ENCODE measurements at places on chromosomes 16 and 17.

GRCh38 chr17:64117981-64118979 lies 11.7 kb downstream of the ERN1 start:
- DNase-seq, result no peak

DNA sequence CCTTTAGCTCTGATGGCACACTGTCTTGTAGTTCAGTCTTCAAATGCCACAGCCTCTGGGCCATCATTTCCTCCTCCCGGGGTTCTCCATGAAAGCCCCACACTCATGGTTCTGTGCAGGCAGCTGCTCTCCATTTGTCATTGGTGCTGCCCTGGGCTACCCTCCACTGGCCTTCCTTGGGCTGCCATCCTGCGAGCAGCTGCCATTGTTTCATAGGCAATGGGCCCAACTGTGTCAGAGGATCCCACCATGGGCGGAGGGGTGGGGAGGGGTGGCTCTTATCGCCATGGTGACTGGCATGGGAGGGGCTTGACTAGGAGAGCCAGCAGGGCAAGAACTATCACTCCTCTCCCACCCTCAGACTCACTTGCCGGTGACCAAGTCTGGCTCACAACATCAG lies 38.6 kb upstream of the BRD7 start:
- no peak for DNase-seq

DNA sequence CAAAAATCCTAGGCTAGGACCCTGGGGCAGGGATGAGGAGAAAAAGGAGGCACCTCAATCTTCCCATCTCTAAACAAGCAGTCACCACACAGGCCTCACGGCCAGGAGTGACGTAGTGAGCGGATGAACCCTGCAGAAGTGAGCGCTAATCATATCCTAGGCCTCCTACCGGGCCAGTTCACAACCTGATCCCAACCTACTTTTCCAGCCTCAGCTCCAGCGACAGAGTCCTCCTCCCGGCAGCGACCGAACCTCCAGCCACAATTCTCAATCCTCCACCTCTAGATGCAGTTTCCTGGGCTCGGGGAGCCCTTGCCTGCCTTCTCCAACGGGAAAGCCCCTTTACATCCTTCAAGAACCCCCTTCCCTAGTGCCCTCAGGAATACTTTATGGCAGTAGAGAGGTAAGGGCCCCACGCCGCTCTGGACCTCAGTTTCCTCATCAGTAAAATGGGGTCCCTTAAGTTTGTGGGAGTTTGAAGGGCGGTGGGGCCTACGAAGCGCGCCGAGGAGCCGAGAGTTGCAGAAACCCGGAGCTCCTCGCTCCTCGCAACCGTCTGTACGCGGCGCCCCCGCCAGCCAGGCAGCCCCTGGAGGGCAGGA lies 1.4 kb downstream of the ZNF668 start:
- DNase-seq, result no peak

GRCh38 chr17:72974605-72975232 lies 117.8 kb downstream of the SLC39A11 start:
- DNase-seq, result no peak

DNA sequence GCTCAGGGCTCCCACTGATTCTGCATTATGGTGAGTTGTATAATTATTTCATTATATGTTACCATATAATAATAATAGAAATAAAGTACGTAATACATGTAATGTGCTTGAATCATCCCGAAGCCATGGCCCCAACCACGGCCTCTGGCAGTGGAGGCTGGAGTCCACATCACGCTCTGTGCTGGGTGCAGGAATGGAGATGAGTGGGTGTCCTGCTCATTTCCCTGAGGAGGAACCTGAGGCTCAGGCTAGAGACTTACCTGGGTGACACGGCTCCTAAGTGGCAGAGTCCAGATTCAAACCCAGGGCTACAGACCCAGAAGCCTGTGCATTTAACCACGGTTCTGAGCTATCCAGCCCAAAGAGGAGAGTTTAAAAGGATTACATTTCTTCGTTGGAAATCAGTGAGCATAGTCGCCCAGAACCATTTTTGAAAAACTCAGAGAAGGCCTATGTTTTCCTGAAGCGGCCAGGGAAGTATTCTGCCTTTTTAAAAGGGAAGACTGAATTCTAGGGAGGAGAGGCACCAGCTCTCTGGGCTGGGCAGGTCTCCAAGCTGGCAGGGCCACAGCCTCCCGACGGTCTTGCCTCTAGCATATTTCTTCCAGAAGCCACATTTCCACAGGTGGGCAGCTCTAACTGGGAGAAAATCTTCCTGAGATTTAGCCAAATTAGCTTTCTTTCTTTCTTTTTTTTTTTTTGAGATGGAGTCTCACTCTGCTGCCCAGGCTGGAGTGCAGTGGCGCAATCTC lies 6.7 kb downstream of the IL4R start:
- no peak for DNase-seq

DNA sequence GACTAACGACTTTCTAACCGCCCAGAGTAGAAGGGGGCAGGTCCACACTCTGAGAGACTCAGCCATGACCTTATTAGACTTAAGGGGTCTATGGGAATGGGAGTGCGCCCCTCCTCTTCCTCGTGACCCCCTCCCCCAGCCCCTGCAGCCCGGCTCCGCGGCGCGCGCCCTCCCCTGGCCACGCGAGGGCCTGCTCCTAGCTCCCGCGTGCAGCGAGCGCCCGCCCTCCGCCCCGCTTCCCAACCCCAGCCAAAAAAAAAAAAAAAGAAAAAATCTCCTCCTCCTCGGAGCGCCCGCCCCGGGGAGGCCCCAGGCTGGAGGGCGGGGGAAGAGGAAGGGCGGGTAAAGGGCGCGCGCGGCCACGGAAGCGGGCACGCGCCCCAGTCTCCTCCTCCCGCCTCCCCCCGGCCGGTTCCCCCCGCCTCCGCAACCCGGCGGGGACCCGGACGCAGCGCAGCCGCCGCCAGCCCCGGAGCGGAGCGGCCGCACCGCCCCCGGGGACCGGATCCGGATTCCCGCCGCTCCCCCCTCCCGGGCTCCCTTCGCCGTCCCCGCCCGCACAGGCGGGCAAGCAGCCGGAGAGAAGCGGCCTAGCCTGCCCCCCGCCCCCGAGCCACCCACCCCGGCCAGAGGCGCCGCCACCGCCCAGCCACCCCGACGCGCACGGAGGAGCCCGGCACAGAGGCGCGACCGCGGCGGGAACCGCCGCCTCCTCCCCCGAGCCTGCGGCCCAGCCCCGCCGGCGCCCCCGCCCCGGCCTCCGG lies 949 bp downstream of the UBTF start:
- peak; percentile 80 for DNase-seq

- DNase-seq, result no peak
These were observed 25.1 kb upstream of the ASIC2 start for GRCh38 chr17:33318241-33318640.

DNA sequence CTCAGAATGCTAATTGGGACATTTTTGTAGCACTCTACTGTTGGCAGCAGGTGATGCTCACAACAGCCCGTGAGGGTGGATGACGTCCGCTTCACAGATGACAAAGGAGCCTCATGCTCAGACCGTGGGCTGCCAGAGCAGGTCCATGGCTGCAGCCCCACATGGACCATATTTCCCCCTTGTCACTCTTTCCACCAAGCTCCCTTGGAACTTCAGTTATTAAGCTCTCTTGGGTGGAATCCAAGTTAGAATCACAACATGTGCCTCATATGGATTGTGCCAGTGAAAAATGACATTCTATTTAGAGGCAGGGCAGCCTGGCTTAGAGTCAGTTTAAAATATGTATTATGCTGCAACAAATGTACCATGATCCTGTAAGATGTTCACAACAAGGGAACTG lies 33.2 kb upstream of the STH start:
- no peak for DNase-seq

GRCh38 chr16:84959045-84959576 lies 52.2 kb downstream of the ZDHHC7 start:
- DNase-seq, result no peak

DNA sequence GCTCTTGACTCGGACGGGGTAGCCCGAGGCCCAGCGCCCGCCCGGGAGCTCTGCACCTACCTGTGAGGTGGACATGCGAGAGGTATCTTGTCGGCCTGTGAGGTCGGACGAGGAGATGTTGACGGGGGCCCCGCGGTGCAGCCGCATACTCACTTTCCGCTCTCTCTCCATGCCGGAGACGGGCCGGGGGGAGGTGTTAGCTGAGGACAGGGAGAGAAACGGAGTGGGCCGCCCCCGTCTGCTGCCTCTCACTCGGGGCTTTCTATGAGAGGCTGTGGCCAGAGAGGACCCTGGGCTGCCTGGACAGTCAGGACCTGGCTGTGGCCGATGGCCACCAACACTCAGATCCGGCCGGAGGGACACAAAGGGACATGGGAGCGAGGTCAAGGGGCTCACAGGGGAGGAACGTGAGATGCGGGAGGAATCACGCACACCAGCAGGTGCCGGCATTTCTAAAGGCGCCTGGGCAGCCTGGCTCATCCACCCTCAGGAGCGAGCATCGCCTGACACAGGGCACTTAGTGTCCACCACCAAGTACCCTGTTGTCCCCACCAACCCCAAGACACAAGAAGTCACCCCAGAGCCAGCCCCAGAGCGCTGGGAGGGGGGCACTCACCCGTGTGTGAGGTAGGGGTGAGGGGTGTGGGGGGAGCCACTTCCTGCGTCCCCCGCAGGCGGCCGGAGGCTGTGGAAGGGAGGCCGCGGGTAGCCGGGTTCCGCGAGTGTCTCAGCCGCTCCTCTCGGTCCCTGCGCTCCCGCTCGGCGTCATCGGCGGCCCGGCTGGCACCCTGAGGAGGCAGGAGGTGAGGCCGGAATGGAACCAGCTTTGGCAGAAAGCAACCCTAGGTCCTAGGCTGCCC lies 20.2 kb downstream of the SLC16A3 start:
- no peak for DNase-seq

DNA sequence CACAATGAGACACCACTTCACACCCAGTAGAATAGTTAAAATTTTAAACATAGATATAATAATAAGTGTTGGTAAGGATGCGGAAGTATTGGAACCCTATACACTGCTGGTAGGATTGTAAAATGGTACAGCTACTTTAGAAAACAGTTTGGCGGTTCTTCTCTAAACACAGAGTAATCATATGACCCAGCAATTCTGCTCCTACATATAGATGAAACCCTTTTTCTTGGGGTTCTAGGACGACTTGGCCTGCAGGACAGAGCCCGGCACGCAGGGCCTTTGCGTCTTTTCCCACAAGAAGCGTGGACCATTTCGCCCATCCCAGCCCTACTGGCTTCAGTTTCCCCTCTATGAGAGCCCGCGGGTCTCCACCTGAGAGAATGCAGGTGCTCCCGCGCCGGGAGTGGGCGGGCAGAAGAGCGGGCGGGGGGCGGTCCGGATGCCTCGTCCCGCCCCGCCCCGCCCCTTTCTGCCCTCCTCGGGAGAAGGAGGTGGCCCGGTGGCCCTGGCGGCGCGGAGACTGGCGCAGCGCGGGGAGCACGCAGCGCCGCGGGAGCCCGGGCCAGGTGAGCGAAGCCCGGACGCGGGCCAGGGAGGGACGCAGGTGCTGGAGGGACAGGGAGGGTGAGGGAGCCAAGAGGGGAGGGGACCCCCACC lies at the start of gene SDR42E2:
Gene SDR42E2, plus strand, starts transcription at position 508 of the 657 bp plus-strand sequence. CDS start 3,077 bp downstream, outside the sequence.
- no peak for DNase-seq

GRCh38 chr17:20059728-20060188 lies 50.6 kb downstream of the SPECC1 start:
- no peak for DNase-seq

GRCh38 chr17:15220785-15221184 lies 44.3 kb downstream of the PMP22 start:
- DNase-seq, result no peak

DNA sequence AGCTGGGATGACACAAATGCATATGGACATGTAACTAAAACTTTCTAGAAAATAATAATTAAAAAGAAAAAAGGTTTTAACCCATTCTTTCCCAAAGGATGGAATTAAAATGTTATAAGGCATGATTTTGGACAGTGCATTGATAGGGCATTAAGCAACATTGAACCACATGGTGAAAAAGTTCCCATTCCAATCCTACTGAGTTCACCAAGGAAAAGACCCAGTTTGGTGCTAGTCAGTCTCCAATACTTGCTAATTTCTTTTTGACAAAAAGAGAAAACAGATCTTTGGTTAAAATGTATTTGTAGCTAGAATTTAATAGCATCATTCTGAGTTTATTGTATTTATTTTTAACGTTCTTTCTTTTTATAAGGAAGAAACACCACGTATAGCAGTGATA lies 28.1 kb downstream of the EMP2 start:
- DNase-seq, result no peak

DNA sequence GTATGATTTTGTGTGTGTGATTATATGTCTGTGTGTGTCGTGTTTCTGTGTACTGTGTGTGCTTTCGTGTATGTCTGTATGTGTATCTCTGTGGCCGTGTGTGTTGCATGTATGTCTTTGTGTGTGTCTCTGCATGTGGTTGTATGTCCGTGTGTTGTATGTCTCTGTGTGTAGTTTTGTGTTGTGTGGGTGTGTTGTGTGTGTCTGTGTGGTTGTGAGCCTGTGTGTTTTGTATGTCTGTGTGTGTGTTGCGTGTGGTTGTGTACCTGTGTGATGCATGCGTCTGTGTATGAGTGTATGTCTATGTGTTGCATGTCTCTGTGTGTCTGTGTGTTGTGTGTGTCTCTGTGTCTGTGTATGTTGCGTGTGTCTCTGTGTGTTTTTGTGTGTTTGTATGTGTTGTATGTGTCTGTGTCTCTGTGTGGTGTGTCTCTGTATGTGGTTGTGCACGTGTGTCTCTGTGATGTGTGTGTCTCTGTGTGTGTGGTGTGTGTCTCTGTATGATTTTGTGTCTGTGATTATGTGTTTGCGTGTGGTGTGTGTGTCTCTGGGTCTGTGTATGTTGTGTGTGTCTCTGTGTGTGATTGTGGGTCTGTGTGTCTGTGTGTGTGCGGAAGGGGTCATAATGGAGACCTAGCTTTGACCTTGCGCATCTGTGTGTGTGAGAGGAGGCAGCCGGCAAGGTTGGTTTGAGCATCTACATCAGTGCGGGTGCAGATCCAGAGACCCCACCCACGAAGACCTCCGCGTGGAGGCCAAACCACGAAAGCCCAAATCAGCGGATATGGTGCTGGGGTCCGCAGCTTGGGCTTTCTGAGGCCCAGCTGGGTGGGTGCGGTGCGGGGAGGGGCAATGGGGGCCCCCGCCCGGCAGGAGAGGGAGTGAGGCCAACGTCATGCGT lies 212.6 kb upstream of the GSE1 start:
- DNase-seq, result no peak

DNA sequence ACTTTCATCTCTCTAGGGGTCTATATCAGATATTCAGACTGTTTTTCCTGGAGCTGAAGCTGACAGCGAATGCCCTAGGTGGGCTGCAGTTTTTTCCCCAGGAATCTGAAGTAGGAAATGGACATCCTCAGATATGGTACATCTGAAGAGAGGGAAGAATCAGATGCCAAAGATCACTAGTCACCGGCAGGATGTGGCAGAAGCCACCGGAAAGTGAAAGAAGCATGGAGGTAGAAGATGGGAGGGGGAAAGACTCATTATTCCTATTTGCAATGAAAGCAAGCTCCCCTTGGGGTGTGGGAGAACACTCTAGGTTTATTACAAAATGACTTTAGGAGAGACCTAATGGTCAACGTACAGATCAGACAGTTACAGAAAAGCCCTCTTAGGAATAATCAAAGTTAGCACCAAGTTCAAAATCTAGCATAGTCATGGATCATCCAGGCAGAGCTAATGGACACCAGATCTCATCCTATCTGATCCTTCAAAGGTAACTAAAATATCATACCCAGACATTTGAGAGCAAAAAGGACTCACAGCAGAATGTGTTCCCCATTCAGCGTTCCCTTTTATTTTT lies 110.7 kb downstream of the HS3ST3A1 start:
- no peak for DNase-seq
